ENCODE measurements at places on chromosomes 3 and 15.

GRCh38 chr3:42262525-42262924, 3.5 kb downstream of the CCK start:
- DNase-seq: no peak

- no peak for DNase-seq
These were observed 221.6 kb downstream of the MEIS2 start for GRCh38 chr15:36878684-36879262.

DNA sequence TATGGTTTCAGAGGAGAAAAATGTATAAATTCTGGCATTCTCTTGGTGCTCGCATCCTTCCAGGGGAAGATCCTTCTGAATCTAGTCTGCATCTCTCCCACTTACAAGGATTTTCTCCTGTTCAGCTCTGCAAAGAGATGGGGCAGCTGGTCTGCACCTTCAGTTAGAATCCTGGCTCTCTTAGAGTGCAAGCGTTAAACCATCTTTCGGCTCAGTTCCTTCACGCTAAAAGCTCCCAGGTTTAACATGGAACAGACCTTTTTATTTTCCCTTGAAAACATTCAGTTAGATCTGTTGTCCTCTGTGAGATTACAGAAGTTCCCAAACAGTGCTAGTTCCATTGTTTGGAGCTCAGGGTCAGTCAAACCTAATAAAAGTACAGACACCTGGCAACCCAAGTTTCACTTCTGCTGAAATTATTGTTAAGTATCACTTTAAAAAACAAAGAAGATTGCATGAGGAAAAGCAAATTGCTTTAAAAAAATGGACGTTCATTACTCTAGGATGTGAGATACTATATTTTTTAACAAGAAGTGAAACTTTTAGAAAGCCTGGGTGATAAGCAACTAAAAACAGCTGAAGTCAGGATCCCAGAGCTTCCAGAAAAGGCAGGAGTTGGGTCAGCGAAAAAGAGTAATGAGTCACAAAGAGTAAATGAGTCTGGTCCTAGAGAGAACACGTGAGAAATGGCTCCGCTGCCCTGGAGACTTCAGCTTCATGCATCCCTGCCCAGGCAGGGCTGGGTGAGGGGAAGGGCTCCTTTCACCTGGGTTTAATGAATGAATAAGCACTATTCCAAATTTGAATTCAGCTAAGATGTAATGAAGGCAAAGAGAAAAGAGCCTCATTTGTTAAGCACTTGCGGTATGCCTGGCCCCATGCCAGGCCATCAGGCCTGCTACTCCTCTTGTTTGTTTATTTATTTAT, 63.3 kb downstream of the ABTB1 start:
- no peak for DNase-seq

GRCh38 chr3:162171970-162172369, 675.4 kb downstream of the OTOL1 start:
- no peak for DNase-seq

DNA sequence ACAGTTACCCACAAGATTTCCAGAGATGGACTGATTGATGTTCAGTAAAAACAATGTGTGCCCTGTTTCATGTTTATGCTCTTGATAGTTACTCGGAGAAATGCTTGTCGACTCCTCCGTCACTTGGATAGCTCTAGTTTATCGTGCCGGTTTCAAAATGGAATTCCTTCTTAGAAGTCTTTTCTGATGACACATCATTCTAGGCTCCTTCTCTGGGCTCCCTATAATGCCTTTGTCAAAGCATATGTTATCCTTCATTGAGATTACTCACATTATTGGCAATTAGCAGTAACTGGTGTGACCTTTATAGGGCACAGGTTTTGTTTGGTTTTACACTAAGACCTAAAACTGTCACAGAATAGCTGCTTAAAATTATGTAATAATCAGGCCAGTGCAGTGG, 201.8 kb downstream of the CNTN6 start:
- DNase-seq: no peak

GRCh38 chr3:195580744-195581443, 2.8 kb downstream of the APOD start:
- no peak for DNase-seq

DNA sequence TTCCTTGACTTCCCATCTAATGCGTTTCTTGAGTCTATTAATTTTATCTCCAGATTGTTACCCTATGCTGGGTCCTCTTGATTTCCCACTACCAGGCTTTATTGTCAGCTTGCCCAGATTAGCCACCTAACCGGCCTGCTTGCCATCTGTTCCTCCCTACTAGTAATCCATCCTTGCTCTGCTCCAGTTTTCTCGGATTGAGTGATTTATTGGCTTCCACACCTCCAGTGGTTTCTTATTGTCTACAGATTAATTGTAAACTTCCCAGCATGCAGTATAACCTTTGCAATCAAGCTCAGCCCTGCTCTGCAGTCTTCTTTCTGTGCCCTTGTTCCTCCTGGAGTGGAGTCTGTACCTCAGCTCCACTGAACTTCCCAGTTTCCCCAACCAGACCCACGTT, 63.4 kb downstream of the ARHGEF26 start:
- DNase-seq: no peak

DNA sequence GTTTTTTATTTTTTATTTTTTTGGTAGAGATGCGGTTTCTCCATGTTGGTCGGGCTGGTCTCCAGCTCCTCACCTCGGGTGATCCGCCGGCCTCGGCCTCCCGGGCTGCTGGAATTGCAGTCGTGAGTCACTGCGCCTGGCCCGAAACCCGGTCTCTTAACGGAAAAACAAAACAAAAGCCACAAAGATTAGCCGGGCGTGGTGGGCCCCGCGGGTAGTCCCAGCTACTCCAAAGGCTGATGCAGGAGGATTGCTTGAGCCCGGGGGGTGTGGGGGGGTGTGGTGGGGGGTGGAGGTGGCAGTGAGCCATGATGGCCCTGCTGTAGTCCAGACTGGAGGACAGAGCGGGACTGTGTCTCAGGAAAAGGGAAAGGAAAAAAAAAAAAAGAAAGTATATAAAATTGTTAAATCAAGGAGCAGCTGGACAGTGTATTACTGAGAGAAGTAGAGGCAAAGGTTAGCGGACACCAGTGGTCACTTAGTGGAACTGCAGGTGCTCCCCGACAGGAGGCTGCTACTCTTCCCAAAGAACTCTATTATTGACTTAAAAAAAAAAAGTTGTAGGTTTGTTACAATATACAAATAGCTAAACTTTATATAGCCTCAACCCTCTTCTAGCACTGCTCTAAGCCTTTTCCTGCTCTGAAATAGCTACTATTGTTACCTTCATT, 30.3 kb upstream of the TUBGCP5 start:
- DNase-seq: no peak

DNA sequence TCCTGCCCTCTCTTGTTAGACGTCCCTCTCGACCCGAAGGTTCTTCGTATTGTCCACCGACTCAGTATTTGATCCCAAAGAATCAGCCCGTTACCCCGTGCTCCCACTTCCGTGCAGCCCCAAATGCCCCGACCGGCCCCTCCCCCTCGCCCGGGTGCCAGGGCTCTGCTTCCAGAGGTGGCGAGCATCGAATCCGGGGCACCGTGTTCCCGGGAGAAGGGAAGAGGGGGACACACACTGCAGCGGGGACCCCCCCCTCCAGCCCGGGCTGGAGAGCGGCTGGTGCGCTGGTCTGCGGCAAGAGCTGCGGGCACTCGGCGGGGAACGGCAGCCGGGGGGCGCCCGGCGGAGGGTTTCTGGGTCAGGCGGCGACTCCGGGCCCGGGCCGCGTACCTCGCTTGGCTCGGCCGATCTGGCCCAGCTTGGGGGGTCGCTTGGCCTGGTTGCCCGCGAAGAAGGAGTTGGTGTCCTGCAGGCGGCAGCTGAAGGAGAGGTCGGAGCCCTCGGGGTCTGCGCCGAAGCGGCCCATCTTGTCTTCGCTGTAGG, 556 bp downstream of the CAMK2N2 start:
- no peak for DNase-seq

DNA sequence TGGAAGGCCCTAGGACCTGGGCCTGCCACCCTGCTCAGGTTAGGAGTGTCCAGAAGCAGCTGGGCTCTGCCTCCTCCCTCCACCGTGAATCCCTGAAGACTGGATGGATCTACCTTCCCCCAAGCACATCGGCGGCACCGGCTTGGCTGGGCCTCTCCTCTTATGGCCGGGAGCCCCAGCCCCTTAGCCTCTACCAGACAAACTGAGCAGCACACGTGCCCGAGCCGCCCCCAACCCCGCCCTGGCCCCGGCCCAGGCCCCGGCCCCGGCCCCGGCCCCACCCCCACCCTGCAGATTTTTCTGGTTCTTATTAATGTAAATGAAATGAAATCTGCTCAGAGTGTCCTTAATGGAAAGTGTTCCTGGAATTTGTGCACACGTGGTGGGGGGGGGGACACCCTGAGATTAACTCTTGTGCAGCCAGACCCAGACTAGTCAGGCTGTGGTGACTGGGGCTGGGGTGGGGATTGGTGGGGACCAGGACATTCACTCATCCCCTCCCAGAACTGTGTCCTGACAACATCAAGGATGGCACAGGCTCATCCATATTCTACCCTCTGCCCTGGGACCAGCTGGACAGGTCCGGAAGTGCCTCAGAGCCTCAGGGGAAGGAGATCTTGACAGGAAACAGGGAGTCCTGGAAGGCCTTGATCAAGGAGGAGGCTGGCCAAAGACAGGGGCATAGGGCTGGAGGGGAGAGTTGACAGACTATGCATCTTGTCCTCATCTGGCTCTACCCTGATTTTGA, 30.9 kb upstream of the SEMA3F start:
- no peak for DNase-seq

GRCh38 chr3:137165117-137165806, 207.5 kb downstream of the IL20RB start:
- no peak for DNase-seq

DNA sequence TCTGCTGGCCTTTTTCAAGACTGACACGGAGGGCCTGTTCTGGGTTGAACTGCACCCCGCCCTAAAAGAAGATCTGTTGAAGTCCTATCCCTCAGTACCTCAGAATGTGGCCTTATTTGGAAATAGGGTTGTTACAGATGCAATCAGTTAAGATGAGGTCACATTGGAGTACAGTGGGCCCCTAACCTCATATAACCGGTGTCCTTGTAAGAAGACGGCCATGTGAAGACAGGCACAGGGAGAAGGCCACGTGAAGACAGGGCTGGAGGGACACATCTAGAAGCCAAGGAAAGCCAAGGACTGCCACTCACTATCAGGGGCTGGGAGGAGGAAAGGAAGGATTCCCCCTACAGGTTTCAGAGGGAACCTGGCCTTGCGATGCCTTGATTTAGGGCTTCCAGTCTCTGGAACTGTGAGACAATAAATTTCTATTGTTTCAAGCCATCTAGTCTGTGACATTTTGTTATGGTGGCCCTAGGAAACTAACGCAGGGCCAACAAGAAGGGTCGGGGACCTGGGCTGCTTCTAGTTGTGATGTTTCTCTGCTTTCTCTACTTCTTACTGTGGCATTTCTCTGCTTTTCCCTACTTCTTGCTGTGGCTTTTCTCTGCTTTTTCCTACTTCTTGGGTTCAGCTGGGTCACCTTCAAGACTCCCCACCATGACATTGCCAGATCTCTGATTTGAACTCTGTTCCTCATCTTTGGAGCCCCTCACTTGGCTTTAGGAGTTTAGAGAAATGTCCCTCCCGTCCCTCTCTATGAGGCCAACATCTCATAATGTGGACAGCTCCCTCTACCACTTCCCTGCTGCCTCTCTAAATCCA, 4.8 kb upstream of the CCDC174 start:
- DNase-seq: no peak

- DNase-seq: no peak
These were observed 2.5 kb upstream of the LPP start for GRCh38 chr3:188151438-188151837.

- no peak for DNase-seq
These were observed 34.0 kb upstream of the ZNF639 start for GRCh38 chr3:179288845-179289244.

DNA sequence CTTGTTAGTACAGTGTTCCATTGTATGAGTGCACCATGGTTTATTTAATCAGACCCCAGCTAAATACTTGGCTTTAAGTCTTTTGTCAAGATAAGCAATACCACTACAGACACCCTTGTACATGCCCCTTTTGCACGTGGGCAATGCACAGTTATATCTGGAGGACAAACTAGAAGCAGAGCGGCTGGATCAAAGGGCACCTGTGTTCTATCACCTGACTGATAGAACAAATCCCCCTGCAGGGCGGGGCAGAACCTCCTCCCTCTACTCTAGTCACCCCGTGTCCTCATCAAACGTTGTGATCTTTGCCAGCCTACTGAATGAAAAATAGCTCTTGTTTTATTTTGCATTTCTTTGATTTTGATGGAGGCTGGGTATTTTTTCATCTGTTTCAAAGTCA, 314.9 kb downstream of the TLE3 start:
- no peak for DNase-seq

GRCh38 chr3:174775603-174776002, 83.5 kb upstream of the NAALADL2 start:
- no peak for DNase-seq

GRCh38 chr15:65346856-65347598, 30.8 kb downstream of the IGDCC3 start:
- no peak for DNase-seq

- no peak for DNase-seq
These were observed 86.1 kb downstream of the LIPC start for GRCh38 chr15:58517682-58518525.

DNA sequence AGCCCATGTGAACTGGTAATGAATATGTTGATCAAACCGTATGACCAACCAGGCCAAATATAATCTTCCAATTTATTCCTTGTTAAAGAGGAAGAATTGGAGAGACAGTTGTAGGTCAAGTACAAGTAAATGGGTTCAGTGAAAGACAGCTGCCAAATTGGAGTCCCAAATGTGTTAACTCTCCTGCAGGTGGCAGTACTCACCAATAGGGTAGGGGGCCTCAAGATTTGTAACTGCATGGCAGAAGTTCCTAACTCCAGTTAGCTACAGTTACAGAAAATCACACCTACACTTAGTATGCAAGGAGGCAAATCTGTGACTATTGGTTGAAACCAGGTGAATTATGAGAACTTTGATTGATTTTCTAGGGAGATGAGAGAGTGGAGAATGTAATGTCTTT, 278.0 kb downstream of the ZBBX start:
- no peak for DNase-seq

- DNase-seq: no peak
These were observed 637.2 kb downstream of the NTRK3 start for GRCh38 chr15:87619161-87619960.

DNA sequence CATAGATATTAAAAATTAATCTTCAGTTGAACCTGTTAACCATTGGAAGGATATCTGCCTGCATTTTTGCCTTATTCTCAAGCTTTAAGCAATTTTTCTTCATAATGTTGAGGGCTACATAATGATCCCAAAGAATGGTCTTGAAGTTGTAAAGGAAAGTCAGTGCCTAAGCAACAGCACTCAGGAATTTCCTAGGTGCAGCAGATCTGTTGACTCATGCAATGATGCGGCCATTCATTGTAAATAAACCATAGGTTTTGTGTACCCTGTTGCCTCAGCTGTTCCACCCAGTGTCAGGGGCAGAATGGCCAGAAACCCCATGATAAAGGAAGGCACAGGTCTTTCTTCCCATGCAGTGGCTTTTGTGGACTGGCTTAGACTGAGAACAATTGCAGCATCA, 78.4 kb upstream of the TRIM42 start:
- DNase-seq: no peak

DNA sequence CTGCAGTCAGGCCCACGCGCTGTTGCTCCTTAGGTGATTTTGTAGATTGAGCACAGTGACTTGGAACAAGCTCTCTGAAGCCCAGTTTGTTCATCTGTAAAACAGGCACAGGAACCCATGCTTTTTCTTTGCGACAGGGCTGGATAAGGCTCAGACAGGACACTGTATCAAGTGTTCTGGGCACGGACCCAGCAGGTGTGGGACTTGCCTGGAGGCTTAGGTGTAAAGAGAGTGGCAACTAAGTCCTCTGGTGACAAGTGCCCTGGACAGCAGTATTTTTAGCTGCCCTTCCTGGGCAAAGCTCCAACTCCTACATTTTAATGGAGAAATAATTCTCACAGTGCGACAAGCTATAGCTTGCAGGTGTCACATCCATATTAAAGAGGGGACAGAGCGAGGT, 32.2 kb downstream of the CD276 start:
- DNase-seq: no peak
